ENCODE measurements at places on chromosomes 6 and 20.
A peak's percentile ranks its signal among the peaks of the same experiment; 100 is the strongest.

- no peak for DNase-seq
These were observed 438.3 kb downstream of the UTRN start for GRCh38 chr6:144723431-144723830.

GRCh38 chr20:47785854-47786764, 828 bp upstream of the SULF2 start:
- peak; percentile 75 for DNase-seq

GRCh38 chr6:169320013-169320412, 66.4 kb upstream of the THBS2 start:
- DNase-seq: no peak

DNA sequence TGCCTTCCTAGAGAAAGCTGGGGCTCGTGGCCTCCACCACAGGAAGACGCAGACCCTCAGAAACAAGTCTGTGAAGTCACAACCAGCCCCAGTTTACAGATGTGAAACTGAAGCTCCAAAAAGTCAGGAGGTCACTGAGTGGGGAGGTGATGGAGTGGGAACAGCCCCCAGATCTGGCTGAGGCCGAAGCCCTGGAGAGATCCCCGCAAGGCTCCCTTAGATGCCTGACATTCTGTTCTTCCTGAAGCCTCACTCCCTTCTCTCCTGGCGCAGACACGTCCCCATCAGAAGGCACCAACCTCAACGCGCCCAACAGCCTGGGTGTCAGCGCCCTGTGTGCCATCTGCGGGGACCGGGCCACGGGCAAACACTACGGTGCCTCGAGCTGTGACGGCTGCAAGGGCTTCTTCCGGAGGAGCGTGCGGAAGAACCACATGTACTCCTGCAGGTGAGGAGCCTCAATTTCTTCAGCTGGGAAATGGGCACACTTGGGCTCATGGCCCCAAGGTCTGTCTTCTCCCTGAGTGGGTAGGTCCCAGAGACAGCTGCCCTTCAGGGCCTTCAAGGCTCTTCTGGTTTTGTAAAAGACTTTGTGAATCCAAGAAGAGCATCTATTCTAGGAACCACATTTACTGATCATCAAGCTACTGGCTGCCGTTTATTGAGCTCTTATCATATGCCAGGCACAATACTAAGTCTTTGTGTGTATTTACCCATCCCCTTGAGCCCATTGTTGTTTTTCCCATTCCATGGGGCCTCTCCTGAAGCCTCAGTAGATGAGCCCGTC, 50.5 kb downstream of the HNF4A start:
- DNase-seq: no peak

DNA sequence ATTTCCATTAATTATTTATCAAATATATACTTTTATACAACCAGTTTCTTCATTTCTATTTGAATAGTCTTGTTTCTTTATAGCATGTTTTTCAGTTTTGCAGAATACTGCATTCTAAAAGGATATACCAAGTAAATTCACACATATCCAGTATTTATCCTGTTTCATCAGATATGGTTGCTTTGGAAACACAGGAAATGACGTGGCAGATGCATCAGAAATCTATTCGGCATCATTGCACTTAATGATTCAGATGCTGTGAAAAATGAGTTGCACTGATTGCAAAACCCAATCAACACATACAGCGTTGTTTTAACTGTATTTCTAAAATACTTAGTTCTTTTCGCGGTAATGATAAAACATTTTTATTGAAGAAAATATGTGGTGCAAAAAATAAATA, 594.9 kb downstream of the CDH26 start:
- DNase-seq: no peak

DNA sequence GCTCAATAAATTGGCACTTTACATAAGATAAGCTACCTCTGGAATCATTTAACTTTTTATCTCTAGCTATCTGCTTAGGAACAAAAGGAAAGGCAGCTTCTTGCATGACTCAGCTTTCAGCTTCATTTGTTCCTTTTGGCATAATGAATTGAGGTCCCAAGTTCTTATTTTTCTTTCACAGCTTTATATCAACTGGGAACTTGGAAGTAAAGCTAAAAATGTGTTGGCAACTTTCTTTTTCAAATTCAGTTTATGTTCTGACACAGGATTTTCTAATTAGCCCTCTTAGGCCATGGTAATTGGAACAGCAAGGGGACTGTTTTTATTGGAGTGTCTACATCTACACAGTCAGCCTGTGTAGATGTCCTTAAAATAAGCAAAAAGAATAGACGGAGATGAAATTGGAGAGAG, 55.2 kb upstream of the MRAP2 start:
- no peak for DNase-seq

GRCh38 chr6:7674291-7674690, 51.6 kb upstream of the BMP6 start:
- no peak for DNase-seq

DNA sequence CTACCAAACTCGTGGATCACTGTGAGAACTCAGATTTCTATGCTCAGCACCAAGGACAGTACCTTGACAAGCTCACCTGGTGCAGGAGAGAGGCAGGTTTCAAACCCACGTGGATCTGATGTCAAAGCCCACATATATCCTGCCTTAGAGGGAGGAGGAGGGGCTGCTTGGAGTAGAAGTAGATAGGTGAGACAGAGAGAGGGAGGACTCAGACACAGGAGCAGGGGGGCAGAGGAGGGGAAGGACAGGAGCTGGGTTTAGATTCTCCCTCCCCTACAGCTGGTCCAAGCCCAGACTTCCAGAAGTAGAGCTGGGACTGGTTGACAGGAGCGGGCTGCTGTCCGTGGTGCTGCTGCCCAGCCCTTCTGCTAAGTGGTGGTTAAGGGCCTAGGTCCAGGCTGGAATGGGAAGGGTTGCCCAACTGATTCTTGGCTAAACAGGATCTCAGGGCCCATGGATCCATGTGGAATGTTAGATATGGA, 77.5 kb downstream of the CDH22 start:
- DNase-seq: no peak

- no peak for DNase-seq
These were observed 47.2 kb downstream of the ORC3 start for GRCh38 chr6:87637106-87637505.

DNA sequence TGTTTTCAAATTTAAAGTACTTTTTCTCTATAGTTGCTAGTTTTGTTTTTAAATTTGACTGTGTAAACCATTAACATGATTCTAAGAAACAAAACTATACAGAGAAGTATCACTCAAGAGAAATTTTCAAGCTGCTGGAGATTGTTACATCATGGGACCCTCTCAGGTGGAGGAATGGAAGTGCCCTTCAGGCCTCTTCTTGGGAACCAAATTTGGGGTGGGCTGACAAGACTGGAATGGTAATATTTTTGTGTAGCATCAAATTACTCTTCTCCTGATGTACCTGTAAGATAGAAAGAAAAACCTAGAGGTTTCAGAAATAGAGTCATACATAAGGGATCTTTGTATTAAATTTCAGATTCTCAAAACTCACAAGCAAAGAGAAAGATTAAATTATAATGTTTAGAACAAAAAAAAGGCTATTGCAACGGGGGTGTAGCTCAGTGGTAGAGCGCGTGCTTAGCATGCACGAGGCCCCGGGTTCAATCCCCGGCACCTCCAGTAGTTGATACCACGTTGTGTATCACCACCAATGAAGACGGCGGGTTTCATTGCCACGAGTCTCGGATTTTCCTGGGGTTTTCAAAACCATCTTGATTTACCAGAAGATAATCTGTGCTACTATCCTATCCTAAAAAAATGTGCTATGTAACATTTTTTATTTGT, 193.7 kb downstream of the GPX5 start:
- DNase-seq: no peak

- DNase-seq: no peak
These were observed 46.8 kb upstream of the INSM1 start for GRCh38 chr20:20321134-20321533.

GRCh38 chr6:11427091-11427722, 110.3 kb upstream of the TMEM170B start:
- DNase-seq: no peak

DNA sequence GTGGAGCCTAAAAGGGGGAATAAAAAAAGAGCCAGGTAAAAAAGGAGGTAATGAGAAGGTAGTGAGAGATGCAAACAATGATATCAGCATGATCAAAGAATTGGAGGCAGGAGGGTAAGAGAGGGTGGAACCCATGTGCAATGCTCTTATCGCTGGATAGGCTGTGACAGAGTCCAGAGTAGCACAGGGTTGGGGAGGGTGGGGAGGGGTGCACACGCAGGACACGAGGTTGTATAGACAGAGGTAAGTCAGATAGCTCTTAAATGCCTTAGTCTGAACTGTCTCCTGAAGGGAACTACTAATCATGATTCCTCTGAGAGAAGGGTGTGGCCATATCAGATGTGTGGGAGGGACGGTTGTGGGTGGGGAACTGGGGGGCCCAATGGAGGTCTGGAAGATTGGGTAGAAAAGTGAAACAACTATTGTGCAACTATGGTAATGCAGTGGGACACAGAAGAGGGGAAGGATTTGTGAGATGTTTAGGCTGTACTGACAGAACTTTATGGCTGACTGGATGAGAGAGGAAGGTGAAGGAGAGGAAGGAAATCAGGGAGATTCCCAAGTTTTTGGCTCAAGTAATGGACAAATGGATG, 354.8 kb downstream of the BTBD9 start:
- DNase-seq: no peak

- no peak for DNase-seq
These were observed 357.1 kb downstream of the MAFB start for GRCh38 chr20:40331807-40332560.

- DNase-seq: no peak
These were observed 333.8 kb downstream of the PKHD1 start for GRCh38 chr6:51753635-51754034.

GRCh38 chr20:63886054-63886419, 8.9 kb upstream of the DNAJC5 start:
- no peak for DNase-seq

GRCh38 chr20:4894409-4894808, 106.9 kb downstream of the SLC23A2 start:
- no peak for DNase-seq

DNA sequence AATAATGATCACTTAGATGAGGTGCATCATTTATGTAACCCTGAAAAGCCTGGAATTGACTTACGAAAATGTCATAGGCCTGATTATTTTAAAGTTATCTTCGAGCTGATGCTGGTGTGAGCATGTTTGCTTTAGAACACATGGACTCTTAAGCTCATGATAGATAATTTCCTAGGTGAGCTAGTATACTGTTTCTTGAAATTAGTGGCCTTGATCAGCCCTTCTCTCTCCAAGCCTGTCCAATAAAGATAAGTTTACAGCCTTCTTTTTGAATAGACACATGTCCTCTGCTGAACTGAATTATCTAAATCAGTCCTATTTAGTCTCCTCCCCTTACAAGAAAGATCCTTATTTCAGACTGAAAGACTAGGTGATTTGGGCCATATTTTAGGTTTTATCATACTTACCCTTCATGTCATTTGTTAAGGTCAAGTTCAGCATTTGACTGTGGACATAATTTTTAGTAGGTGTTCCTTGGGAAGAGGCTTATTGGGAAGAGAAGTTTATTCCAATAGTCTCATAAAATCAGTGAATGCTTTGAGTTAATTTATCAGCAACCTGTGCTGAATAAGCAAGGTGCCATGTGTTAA, 15.3 kb downstream of the FOXO3 start:
- no peak for DNase-seq

DNA sequence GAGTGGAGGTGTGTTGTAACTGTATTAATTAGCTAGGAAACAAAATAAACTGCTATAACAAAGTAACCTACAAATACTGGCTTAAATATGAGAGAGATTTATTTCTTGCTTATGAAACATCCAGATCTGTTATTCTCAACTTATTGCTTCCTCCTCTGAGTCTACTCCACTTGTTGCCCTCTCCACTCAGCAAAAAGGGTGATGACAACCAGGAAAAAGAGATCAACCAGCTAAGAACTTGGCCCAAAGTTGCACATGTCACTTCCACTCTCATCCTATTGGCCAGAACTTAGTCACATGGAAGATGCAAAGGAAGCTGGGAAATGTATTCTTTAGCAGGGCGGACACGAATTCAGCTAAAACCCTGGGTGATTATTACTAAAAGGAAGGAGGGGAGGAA, 5.2 kb upstream of the TP53RK start:
- DNase-seq: peak; percentile 63

Data from head of caudate nucleus (tissue), 42 donors.